Stimulated activated CD8-positive, alpha-beta memory T cell treated with anti-CD3 and anti-CD28 coated beads, Interleukin-4, amount 100 ng/mL, for 1 hour (primary cell): ENCODE measurements at places on chromosomes 5 and 9.
A peak's percentile ranks its signal among the peaks of the same experiment; 100 is the strongest.

- DNase-seq, result no peak
Measured at GRCh38 chr5:95883185-95884016, 60.9 kb upstream of the GLRX start.

DNA sequence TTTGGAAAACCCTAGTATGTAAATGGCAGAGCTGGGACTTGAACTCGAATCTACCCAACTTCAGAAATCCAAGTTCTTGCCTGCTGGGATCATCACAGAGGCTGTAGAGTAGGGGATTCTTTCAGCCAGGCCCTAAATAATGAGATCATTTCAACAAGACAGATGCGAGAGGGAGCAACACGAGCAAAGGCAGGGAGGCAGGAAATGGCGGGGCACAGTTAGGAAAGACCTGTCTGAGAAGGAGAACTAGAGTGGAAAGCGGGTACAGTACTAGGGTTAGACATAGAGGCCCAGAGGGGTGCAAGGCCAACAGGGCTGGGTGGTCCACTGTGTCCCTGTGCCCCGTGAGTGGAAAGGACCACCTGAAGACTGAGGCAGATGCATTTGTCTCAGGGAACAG lies 46.1 kb downstream of the MVB12B start:
- no peak for DNase-seq

- no peak for DNase-seq
Measured at GRCh38 chr5:151005187-151005949, 15.0 kb upstream of the GPX3 start.

DNA sequence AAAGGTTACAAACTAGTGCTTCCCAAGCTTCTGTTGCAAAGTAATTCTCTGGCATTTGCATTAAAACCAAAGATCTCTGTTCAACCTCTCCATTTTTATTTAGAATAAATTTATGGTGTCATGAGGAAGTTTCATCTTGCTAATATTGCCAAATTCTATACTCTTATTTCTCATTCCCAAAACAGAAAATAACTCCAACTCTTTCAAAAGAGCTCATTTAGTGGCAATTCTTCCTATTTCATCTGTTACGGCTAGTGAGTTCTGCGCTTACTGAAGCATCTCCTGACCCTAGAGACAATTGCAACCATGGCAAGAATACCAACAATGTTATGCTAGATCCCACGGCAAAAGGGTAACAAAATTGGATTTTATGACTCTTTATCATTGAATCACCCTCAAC lies 97.0 kb downstream of the HINT1 start:
- no peak for DNase-seq

DNA sequence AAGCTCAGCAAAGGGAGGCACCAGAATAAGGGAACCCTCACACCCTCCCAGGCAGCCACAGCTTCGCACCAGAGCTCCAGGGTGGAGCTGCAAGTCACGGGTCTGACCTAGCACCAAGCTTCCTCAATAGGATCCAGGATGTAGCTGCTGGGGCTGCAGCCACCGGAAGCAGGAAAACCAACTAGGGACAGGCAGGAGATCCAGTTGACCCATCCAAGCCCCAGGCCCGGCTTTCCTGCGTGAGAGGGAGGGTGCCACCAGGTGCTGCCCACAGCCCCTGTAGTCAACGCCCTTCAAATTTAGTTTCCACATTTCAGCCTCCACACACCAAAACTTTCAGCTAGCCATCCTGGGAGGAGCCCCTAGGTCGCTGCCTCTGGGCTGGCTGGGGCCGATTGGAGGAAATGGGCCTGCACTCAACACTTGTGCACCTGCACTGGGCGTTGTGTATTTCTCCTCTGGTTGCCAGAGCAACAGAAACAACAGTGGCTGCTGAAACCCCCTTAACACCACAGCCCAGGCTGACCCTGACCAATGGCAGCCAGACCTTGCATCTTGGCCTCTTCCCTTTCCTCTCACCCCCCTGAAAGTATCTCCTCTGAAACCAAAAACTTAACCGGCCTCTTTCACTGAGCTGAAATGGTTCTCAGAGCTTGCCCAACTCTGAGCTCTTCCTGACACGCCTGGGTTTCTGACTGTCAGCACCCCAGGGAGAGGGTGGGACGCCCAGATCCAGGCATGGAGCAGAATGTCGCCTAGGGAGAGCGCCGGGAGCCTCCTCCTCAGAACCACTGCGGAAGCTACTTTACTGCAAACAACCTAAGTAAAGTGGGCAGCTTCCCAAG lies 226.5 kb upstream of the MAP3K1 start:
- DNase-seq, result peak; percentile 16

GRCh38 chr5:110917161-110917875 lies 154.2 kb upstream of the TSLP start:
- no peak for DNase-seq

GRCh38 chr9:135962696-135963307 lies 1.6 kb upstream of the UBAC1 start:
- no peak for DNase-seq

DNA sequence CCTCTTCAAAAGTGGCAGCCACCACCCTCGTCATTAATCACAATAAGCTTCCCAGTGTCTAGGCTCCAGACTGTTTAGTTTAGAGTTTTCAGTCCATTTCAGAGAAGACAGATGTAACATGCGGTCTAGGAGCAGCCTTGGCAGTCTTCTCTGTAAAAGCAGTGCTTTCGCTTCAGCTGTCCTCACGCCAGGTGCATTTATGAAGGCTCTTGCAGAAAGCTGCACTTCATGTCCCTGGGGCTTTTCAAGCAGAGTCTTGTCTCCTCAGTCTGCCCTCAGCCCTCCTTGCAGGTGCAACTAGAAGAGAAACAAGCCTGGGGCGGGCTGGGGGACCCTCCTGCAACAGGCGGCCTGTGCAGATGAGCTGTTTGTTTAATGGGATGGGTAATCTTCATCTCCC lies 281.9 kb downstream of the DRD1 start:
- DNase-seq, result no peak

- no peak for DNase-seq
Measured at GRCh38 chr5:146890066-146890465, 11.5 kb upstream of the PPP2R2B start.

DNA sequence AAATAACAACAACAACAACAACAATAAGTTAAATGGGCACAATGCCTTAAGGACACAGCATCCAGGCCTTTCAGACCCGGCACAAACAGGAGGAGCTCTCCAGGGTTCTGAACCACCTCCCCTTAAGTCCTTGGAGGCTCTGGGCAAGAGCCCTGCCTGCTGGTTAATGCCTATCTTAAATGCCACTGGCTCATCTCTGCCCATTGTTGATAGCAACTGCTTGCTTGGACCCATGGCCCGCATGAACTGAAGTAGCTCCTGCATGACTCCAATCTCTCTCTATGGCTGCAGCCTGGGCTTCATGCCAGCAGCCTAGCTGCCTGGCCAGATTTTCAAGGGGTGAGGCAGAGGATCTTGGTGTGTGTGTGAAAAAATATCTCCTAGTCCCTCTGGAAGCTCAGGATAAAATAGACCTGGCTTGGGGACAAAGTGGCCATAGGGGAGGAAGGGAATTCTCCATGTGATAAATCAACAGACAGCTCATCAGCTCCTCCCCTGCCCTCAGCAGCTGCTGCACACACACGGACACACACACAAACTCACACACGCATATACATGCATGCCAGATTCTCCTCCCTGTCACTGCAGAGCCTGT lies 27.4 kb downstream of the FAM219A start:
- DNase-seq, result no peak

DNA sequence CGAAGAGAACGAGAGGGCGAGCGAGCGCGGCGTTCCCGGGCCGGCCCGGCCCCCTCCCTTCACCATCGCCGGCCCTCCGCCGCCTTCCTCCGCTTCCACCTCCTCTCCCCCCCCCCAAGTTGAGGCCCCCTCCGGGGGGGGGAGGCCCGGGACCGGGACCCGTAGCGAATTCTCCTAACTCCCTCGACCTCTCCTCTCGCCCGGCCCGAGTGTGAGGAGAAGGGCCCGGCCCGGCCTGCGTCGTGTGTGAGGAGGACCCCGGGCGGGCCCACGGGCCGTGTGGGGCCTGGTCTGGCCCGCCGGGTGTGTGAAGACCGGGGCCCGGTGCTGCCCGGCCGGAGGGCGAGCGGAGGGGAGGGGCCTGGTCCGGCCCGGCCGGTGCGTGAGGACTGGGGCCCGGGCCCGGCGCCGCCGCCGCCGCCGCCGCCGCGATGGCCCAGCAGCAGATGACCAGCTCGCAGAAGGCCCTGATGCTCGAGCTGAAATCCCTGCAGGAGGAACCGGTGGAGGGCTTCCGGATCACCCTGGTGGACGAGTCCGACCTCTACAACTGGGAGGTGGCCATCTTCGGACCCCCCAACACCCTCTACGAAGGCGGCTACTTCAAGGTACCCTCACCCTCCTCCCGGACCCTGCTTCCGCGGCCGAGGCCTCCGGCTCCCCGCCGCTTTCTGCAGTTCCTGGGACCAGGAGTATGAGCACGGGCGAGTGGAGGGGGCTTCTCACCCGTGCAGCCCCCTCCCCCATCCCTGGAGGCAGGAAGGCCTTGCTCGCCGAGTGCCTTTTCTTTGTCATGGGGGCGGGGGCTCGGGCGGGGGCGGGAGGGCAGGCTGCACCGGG lies 587 bp downstream of the UBE2R2 start:
- DNase-seq, result no peak

DNA sequence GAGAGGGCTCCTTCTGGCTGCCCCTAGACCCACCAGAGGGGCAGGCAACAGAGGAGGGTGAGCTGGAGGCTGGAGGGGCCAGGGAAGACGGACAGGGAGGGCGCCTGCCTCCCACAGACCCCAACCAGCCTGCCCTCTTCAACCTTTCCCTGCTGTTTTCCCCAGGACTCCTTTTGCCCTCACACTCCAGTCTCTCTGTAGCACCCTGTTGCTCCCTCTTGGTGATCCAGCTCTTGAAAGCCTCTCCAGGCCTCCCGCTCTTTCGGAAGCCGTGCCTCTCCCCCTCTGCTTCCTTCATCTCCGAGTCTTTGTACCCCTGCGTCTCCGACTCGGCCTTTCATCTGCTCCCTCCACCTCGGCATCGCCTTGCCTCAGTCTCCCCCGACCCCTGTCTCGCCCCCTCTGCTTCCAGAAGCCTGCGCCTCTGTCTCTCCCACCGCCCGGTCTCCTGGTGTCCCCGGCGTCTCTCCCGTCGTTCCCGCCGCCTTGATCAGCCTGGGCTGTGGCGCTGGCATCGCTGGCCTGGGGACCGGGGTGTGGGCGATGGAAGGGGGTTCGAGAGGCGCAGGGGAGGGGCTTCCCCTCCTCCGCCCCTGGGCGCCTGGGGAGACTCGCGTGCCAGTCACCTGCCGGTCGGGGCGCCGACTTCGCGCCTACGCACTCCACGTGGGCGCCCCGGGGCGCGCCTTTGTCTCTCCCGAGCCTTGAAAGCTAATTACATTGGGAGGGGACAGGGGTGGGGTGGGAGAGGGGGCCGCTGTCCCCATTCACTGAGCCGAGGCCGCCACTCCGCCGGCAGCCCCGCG lies 5.3 kb upstream of the PRDM12 start:
- no peak for DNase-seq

DNA sequence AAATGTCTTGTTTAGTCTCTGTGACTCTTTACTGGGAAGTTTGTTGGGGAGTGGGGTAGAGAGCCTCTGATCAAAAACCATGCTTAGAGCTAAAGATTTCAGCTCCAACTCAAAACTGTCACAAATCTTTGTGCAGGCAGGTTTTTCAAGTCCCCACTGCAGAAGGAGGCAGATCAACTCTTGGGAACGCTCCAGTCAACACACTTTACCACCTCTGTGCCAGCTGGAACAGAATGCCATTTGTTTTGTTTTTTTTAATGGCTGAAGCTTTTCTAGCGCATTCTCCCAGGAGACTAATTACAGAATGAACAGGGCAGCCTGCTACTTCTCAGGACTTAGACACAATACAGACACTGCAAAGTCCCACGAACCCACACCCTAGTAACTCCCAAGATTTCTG lies 17.9 kb upstream of the LHX6 start:
- DNase-seq, result no peak

DNA sequence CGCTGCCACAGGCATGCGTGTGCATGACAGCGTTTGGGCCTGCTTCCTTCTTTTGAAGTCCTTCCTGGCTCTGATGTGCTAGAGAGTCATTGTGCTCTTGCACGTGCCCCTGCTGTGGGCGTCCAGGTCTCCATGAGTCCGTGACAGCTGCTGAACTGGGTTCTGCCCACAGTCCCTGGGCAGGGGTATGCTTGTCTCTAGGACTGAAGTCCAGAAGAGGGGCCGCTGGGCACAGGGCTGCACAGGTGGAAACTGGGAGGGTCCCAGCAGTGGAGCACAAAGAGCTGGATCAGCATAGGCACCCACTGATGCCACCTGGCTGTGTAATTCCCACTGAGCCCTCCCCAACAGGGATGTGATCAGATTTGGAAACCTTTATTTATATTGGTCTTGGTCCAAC lies 169.4 kb downstream of the IRX2 start:
- DNase-seq, result no peak

GRCh38 chr5:142065273-142065672 lies 43.3 kb upstream of the NDFIP1 start:
- no peak for DNase-seq

DNA sequence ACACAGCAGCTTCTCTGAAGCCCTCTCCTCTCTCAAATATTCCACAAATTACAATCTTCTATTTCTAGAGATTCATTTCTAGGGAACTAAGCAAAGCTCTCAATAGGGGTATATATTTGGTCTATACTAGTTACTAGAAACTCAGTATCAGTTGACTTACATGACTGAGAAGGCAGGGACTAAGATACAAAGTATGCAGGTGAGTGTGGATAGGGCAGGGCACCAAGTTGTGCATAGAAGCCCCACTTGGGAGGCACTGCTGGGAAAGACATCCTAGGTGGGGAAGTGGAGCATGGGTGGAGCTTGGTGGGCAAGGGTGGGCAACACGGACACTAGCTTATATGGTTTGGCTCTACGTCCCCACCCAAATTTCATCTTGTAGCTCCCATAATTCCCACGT lies 148.1 kb upstream of the RASA1 start:
- no peak for DNase-seq

DNA sequence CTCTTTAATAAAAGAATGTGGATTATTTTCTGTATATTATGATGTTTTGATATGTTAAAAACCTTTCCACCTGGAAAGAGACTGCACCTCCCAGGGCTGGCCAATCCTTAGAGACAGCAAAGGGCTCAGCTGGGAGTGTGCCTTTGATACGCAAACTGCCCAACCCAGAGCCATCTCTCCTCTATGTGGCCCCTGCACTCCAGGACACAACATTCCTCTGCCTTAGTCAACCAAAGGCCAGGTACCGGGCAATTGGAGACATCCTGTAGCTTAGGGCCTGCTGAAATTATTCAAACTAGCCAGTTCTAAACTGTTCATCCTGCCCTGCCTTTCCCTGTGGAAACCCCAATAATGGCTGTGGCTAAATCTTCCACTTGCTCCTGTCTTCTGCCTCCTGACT lies 5.0 kb upstream of the HSPB3 start:
- no peak for DNase-seq

DNA sequence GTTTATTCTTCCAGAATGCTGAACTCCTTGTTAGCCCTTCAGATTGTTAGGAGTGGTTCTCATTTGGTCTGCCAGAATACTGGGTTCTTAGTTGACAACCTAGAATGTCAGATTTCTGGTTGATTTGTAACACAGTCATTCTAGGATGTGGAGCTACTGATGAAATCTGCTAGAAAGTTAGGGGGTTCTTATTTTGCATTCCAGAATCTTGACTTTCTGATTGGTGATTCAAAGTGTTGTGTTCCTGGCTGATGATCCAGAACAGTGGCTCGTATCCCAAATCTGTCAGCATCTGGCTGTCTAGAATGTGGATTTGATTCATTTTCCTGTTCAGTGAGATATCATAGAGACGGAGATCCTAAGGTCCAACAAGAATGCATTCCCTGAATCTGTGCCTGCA lies 21.9 kb downstream of the PTGS1 start:
- DNase-seq, result no peak

GRCh38 chr9:90092508-90092907 lies 487.7 kb downstream of the GADD45G start:
- DNase-seq, result no peak

GRCh38 chr5:62346748-62347147 lies 40.7 kb downstream of the KIF2A start:
- DNase-seq, result no peak
